ENCODE measurements at places on chromosomes 7 and 10. TPM values are rescaled to one million over a fixed set of nuclear protein-coding genes. Genes with fewer than 3 reads are reported as not detected.

DNA sequence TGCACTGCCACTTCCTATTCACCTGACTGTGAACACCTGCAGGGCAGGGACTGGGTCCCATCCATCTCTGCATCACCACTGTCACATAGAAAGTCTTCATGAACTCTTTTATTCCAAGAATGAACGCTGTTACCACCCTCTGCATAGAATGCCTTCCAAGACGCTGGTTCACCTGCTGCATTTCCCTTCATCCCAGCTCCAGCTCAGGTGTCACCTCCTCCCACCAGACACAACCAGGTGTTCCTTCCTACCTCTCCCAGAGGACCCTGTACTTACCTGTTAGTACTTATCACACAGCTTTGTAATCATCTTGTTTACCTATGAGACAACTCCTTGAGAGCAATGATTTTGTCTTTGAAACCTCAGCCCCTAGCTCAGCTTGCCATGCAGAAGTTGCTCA lies 31.1 kb downstream of the SORBS1 start:
- DNase-seq, result no peak

DNA sequence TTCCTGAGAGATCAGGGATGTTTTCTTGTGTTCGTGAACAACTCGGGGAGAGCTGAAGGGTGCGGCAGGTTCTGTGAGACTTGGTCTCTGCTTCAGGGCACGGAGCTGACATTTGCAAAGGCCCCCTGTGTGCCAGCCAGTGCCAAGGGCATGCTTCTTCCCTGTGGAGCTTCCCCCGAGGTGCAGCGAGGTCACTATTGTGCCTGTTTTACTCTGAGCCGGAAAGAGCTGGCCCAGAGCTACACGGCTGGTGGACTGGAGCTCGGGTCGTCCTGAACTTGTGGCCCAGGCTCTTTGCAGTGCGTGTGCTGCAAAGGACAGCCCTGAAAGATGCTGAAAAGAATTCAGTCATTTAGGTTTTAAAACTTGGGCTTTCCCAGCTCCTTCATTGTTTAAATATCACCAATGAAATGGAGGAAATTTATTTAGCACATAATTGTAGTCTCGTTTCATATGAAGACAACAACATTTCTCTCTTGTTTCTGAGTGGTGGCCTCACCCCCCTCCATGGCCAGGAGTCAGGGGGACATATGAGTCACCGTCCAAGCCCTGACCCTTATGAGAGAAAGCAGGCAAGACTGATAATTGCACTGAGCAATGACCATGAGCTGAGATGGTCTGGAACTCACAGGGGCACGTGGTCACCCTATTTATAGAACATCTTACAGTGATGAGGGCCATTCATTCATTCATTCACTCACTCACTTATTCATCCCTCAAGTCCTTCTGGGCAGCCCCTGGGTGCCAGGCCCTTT lies 102.6 kb downstream of the PTPRE start:
- DNase-seq, result no peak

The PLPP4 gene
- total RNA-seq, result not detected

The SPDYE9 gene
- not detected for total RNA-seq

- DNase-seq, result no peak
Measured at GRCh38 chr10:102743078-102743587, 615 bp upstream of the WBP1L start.
